Activated T-helper 1 cell treated with anti-CD3 and anti-CD28 coated beads, Interleukin-2, amount 50 U/mL, for 16 hours (primary cell): ENCODE measurements at places on chromosomes 3 and 15.

GRCh38 chr3:115553796-115554486 is 69.4 kb upstream of the GAP43 start:
- no peak for DNase-seq

DNA sequence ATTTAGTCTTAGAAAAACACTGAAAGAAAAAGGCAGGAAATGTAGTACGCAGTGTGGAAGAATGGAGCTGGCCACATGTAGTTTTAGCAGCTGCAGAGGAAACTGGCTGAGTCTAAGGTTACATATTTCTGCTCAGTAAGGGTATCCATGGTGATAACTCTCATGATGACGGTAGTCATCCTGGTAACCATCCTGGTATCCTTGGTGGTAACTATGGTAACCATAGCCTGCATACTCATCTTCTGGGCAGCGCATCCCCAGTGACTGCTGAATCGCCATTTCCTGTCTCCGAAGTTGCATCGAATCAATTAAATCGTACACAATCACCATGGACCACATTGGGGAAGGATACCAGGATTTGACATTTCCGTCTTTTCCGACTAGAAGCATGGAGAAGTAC is 35.7 kb downstream of the CCDC80 start:
- no peak for DNase-seq

- DNase-seq: no peak
Measured at GRCh38 chr3:114872588-114872987, 274.5 kb downstream of the ZBTB20 start.

- no peak for DNase-seq
Measured at GRCh38 chr15:41996921-41997592, 23.8 kb downstream of the PLA2G4E start.
